ENCODE measurements at places on chromosomes 3 and 15.

GRCh38 chr3:122793568-122794416, at the start of gene HSPBAP1:
Gene HSPBAP1 (minus strand): TSS chr3:122793831. CDS start chr3:122793680, 151 bp downstream.
- DNase-seq, result peak; percentile 89

DNA sequence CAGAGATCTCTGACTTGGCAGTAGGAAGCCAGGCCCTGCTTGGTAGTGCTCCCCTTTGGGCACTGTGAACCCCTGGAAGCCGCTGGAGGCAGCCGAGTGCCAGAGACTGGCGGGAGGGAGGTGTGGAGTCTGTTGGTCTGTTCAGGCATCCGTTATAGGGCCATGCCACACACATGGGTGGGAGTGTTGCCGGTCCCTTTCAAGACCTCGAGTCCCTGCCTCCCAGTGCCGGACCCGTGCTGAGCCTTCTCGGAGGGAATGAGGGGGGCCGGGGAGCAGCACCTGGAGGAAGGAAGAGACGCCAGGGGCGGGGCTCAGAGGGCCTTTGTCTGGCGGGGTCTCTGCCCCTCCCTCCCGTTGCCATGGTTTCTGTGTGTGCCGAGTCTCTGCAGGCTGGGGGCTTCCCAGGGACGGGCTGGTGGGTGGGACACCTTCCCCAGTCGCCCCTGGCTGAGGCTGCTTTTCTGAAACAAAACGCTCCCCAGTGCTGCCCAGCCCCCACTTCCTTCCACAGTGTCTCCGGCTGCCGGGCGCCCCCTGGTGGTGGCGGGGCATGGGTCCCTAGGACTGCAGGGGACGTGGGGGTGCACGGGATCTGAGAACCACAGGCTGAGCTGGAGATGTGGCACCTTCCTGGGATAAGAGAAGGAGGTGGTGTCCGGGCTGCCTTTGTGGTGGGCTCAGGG, 10.0 kb downstream of the GNAI2 start:
- DNase-seq, result peak; percentile 96

DNA sequence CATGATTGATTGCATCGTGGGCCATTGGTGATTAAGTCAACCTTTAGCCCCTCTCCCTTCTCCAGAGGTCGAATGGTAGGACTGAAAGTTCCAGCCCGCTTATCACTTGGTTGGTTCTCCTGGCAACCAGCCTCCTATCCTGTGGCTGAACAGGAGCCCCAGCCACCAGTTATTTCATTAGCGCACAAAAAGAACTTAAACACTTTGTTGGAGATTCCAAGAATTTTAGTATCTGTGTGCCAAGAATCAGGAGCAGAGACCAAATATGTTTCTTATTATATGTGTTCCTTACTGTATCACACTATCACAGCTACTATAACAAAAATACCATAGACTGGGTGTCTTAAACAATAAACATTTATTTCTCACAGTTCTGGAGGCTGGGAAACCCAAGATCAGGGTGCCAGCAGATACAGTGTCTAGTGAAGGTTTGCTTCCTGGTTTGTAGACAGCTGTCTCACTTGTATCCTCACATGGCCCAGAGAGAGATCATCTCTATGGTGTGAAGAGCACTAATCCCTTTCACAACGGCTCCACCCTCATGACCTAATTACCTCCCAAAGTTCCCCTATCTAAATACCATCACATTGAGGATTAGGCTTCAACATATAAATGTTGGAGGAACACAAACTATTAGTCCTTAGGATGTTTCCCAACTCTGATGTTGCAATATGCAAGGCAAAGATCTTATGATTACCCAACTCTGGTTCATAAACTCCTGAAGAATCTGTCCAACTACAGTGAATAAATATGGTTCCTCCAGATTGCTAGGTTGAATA, 30.5 kb upstream of the APH1B start:
- DNase-seq, result no peak

DNA sequence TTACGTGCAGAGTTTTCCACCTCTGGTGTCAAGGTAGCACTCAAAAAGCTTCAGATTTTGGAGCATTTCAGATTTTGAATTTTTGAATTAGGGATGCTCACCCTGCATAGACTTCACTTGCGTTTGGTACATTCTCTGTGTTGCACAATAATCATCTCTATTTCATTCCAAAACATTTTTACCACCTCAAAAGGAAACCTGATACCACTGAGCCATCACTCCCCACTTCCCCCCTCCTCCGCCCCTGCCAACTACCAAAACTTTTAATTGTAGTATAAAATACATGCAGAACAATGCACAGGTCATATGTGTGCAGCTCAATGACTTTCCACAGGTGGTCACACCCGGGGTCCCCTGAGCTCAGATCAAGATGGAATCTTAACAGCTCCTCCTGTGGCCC, 208.8 kb downstream of the SV2B start:
- no peak for DNase-seq

DNA sequence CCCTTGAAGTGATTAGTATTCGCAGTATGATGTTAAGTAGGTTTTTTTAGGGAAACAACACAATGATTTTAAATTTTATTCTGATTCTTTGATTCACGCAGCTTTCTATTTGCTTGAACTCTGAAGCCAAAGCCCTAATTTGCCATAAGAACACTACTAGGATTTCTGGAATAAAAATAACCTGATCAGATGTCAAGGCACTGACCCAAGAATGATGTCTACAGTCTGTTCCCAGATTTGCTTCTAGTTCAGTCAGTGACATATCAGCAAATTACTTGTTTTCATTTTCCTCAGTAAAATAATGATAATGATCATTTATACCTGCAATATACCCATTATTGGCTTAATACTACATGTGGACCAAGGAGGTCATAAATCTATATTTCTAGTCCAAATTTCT, 179.5 kb upstream of the EIF1B start:
- no peak for DNase-seq

GRCh38 chr15:31953478-31953877, 76.8 kb upstream of the CHRNA7 start:
- DNase-seq, result peak; percentile 35

Data from H7 (cell line).